ENCODE measurements at places on chromosomes 2 and 18. TPM values are rescaled to one million over a fixed set of nuclear protein-coding genes. Genes with fewer than 3 reads are reported as not detected.

DNA sequence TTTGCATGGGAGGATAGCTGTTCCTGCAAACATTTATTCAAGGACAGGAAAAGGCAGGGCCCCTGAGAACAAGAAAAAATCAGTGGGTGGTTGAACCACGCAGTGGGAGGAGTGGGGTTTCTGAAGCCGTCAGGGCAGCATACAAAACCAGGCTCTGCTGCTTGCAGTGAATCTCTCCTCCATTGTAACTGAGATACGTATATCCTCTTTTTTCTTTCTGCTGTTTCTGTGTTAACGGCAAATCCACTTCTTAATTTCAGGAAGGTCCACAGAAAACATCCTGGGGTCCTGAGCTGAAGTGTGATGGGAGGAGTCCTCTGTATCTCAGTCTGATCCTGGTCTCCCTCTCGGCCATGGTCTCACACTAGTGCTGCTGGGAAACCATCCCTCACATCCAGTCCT is 27.2 kb upstream of the KCNF1 start:
- no peak for DNase-seq

- DNase-seq = no peak
Observed at GRCh38 chr18:59950215-59950944, 50.6 kb downstream of the PMAIP1 start.

- no peak for DNase-seq
Observed at GRCh38 chr18:61209801-61210200, 123.4 kb upstream of the CDH20 start.

- no peak for DNase-seq
Observed at GRCh38 chr2:138455691-138456090, 45.9 kb upstream of the SPOPL start.

GRCh38 chr2:72793798-72794440 is 31.9 kb downstream of the EXOC6B start:
- no peak for DNase-seq

DNA sequence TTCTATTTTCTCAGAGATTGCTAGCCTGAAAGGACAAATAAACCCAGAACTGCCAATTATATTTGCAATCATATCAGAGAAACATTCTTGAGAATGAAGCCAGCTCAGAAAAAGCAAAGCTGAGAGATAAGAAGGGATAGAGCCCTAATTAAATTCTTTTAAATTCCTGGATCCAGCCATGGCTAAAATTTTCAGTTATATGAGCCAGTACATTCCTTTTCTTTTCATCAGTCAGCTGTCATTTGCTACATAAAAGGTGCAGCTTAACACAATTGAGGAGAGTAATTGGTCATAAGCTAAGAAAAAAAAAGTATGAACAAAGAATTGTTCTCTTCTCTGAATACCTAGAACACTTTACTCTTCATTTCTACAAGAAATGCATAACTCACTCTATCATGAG is 303.5 kb upstream of the FIGN start:
- no peak for DNase-seq

DNA sequence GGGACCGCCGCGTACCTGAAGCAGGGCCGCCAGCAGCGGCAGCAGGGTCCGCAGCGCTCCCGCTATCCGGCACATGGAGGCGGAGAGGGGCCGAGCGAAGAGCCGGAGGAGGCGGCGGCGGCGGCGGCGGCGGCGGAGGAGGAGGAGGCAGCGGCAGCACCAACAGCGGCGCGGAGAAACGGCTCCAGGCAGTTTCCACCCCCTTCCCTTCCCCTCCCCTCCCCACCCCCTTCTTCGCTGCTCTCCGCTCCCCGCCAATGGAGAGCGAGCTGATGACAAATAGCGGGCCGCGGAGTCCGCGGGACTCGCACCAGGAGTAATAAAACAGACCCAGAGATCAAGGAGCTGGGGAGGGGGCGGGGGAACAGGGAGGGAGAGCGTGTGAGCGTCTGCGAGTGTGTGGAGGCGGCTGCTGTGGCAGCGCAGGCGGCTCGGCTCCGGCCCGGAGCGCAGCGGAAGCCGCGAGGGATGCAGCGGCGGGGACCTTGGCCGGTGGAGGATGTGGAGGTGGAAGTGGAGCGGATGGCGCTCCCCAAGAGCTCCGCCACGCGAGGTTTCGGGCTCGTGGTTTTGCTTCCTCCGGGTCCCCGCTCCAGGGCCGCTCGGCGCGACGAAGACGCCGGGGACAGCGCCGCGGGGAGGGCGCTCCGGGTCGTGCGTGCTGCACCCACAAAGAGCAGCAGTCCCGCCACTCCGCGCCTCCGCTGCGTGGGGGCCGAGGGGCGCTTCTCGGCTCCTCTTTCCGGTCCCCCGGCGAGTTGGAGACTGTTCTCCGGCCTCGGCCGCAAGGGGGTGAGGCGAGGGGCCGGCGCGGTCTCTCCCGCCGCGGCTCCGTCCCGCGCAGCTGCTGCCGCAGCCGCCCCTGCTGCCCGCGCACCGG is at the start of gene CDH2:
CDH2 (minus strand) TSS at position 183 of the 880 bp plus-strand sequence; CDS start at position 75, 108 bp downstream.
- peak; percentile 55 for DNase-seq

- no peak for DNase-seq
Observed at GRCh38 chr2:85397925-85398331, 12.2 kb downstream of the CAPG start.

DNA sequence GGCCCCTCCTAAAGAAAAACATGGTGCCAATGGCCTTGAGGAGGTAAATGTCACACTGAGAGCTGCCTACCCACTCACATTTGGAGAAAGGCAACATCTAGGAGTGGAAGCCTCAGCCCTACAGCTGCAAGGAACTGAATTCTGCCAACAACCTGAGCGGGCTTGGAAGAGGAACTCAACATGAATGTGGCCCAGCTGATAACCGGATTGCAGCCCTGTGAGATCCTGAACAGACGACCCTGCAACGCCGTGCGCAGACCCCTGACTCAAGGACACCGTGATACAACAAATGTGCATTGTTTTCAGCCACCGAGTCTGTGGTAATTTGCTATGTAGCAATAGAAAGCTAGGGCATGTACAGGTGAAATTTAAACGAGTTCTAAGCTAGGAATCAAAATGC is 99.4 kb downstream of the MYOM1 start:
- DNase-seq = no peak

- DNase-seq = no peak
Observed at GRCh38 chr2:147451902-147452515, 392.8 kb upstream of the ACVR2A start.

GRCh38 chr2:113376253-113376912 is 61.1 kb upstream of the ZNG1B start:
- DNase-seq = no peak

GRCh38 chr2:172333235-172333977 is 94.0 kb upstream of the ITGA6 start:
- no peak for DNase-seq

DNA sequence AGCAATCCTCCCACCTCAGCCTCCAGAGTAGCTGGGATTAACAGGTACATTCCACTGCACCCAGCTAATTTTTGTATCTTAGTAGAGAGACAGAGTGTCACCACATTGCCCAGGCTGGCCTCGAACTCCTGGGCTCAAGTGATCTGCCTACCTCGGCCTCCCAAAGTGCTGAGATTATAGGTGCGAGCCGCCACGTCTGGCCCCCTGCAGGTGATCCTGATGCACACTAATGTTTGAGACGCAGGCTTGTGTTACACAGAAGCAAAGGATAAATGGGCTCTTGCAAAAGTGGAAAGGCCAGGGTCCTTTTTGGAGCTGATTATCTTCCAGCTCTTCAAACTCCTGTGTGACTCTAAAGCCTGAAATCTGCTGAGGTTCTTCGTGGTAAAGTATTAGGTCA is 84.2 kb downstream of the TGFA start:
- no peak for DNase-seq

GRCh38 chr2:28433215-28433614 is 40.6 kb downstream of the FOSL2 start:
- no peak for DNase-seq

GRCh38 chr2:1528273-1529064 is 115.2 kb downstream of the TPO start:
- DNase-seq = no peak

- no peak for DNase-seq
Observed at GRCh38 chr18:64713284-64713683, 564.4 kb upstream of the LINC00305 start.

DNA sequence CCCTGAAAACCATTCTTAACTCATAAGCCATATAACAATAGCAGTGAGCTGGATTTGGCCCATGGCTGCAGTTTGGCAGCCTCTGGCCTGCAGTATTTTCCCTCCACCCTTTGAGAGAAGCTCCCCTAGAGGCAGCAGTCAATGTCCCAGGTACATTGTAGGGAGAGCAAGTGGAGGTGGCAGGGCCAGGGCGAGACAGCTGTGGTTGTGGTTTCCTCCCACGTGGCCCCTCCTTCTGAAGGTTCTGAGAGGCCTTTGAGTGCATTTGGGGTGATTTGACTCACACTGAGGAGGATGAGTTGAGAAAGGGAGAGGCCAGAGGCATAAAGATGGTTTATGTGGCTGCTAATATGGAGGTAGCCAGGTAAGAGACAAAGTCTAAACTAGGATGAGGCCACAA is 45.5 kb upstream of the LDAH start:
- DNase-seq = no peak

- no peak for DNase-seq
Observed at GRCh38 chr2:26521054-26521912, 43.4 kb upstream of the OTOF start.

DNA sequence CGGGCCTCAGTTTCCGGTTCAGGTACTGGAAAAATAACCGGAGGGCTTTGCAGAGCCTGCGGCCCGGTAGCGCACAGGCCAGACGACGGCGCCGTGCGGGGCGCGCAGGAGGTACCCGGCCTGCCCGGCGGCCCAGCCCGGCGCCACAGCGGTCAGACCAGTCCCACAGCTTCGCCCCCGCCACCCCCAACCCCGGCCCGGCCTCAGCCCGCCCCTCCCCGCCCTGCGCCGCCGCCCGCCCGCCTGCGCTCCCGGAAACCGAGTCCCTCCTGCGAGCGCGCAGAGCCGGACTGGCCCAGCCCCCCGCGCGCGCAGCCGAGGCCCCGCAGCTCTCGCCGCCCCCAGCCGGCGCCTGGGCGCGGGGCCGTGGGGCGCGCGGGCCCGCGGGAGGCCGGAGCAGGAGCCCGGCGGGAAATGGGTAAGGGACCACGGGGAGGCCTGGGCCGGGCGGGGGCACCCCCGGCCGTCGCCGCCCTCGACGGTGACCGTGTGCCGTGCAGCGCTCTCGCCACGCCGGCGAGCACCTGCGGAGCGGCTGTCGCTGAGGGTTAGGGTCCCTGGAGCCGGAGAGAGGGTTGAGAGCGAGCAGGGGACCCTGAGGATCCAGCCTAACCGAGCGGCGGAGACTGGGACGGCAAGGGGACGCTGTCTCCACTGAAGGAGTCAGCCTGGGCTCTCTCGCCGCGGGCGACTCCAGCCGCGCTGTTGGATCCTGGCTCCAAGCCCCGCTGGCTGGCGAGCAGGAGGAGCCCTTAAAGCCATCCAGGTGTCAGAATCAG is 16.5 kb upstream of the PSD4 start:
- DNase-seq = peak; percentile 33

GRCh38 chr2:98825404-98825803 is 94.5 kb upstream of the MGAT4A start:
- no peak for DNase-seq

DNA sequence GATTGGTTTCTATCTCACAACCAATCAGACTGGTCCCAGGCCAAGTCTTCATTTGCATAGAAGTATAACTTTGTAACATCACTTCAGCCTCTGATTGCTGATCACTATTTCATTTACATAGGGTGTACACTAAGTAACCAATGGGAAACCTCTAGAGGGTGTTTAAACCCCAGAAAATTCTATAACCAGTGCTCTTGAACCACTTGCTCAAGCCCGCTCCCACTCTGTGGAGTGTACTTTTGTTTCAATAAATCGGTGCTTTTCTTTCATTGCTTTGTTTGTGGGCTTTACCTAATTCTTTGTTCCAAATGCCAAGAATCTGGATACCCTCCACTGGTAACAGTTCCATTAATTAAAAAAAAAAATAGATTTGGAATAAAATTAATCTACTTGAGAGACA is 77.0 kb downstream of the TMEFF2 start:
- DNase-seq = no peak

DNA sequence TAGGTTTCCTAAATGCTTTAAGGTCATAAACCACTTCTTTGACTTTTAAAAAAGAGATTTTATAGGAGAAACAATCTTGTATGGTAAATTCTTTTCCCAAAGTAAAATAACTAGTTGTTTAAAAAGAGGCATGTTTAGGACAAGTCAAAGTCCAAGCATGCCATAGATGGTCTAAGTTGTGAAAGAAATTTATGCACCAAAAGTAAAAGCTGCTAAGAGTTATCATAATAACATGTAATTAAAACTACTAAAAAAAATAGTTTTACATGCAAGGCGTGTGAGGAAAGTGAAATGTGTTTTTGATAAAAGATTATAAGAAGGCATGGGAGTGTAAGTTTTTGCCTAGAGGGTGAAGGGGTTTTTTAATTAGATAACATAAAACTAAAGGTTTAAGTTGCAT is 22.5 kb downstream of the FAM210A start:
- DNase-seq = no peak

GRCh38 chr2:148046802-148047201 is 25.9 kb downstream of the MBD5 start:
- no peak for DNase-seq

DNA sequence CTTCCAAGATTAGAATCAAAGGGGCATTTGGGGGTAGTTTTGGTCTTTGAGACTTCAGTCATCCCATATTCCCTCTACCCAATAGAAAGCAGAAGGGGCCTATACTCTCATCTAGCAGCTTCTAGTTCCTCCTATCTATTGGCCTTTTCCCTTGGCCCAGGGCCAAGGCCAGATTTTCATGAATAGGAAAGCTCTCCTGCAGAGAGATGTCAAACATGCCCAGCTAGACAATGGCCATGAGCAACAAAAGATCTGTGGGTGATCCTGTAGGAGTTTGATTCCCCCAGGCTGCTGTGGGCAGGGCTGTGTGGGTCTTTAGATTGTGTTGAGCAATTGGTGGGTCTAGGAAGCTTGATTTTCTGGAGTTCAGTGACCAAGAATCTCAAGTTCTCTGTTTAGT is 2.9 kb upstream of the ADCYAP1 start:
- DNase-seq = no peak

CDH20 gene
- 0.06 TPM for total RNA-seq

IL1F10 gene
- total RNA-seq = not detected

CCDC74B gene
- total RNA-seq = 0.76 TPM

ROCK2 gene
- total RNA-seq = 41.1 TPM

FBLN7 gene
- 2.3 TPM for total RNA-seq

ACMSD gene
- not detected for total RNA-seq

EPB41L5 gene
- total RNA-seq = 13.1 TPM

TMEM182 gene
- 126 TPM for total RNA-seq

TRAK2 gene
- total RNA-seq = 104 TPM

CDK5R2 gene
- not detected for total RNA-seq

SERPINB3 gene
- total RNA-seq = not detected

XDH gene
- total RNA-seq = 0.03 TPM

CAPN13 gene
- not detected for total RNA-seq

TTC32 gene
- total RNA-seq = 6.5 TPM

KIAA2012 gene
- not detected for total RNA-seq

SETBP1 gene
- 16.7 TPM for total RNA-seq

CLEC4F gene
- 0.21 TPM for total RNA-seq
